ENCODE measurements at places on chromosomes 2 and 18.
A peak's percentile ranks its signal among the peaks of the same experiment; 100 is the strongest.

DNA sequence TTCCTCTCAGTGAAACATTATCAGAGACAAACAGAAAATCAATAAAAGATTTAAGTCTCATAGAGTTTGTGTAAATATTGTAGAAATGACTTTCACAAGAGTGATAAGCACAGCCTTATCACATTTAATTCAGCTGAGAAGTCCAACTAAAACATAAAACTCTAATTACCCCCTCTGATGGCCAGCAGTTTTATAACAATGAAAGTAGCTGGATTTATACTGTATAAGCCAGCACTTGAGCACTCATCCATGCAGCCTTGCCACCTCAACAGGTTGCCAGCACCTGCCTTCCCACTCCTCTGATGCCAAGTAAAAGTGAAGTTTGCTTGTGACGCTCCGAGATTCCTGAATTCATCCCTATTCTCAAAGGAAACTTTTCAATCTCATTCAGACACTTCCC is 103.0 kb upstream of the STK39 start:
- peak; percentile 44 for DNase-seq

- no peak for DNase-seq
Observed at GRCh38 chr2:204964414-204964813, 419.1 kb downstream of the PARD3B start.

- DNase-seq: no peak
Observed at GRCh38 chr2:191171708-191172355, 21.0 kb upstream of the STAT4 start.

DNA sequence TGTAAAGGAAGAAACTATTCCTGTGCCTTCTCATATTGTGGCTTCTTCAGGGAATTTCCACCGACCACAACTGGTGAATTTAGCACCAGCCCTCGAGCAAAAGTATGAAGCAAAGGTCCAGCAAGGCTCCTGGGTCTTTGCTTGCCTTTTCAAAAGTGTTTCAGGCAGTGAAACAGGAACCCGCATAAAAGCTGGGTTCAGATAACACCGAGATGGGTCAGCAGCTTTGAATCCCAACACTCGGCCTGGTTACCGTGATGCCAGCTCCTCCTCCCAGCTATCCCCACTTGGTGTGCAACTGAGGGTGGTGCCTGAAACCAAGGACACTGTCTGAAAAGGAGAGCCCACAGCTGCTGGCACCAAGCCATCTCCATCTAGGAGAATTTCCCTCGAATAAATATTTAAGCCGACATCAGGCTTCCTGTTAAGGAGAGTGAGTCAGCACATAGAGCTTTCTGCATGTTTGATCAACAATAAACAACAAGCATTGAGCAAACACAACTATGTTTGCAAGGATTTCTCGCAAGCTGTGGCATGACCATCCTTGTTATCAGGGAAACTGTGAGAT is 69.5 kb downstream of the ANTXR1 start:
- DNase-seq: peak; percentile 16

DNA sequence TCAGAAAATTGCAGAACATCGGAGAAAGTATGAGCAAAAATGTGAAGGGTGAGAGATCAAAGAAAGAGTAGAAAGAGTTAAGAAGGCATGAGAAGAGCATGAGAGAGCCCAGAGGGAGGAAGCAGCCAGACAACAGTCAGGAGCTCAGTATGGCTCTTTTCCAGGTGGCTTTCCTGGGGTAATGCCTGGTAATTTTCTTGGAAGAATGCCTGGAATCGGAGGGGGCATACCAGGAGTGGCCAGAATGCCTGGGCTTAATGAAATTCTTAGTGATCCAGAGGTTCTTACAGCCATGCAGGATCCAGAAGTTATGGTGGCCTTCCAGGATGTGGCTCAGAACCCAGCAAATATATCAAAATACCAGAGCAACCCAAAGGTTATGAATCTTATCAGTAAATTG is 271.8 kb upstream of the TFPI start:
- no peak for DNase-seq

GRCh38 chr2:72625366-72625765 is 200.5 kb downstream of the EXOC6B start:
- no peak for DNase-seq

Data from kidney (tissue), 22 donors.